ENCODE measurements at places on chromosomes 5 and 9.

- DNase-seq: no peak
Measured at GRCh38 chr9:91374939-91375338, 13.2 kb upstream of the AUH start.

GRCh38 chr5:120818128-120818527 is 354.0 kb downstream of the PRR16 start:
- peak; percentile 18 for DNase-seq

GRCh38 chr5:117889596-117889995 is 1098.8 kb downstream of the DTWD2 start:
- DNase-seq: no peak

DNA sequence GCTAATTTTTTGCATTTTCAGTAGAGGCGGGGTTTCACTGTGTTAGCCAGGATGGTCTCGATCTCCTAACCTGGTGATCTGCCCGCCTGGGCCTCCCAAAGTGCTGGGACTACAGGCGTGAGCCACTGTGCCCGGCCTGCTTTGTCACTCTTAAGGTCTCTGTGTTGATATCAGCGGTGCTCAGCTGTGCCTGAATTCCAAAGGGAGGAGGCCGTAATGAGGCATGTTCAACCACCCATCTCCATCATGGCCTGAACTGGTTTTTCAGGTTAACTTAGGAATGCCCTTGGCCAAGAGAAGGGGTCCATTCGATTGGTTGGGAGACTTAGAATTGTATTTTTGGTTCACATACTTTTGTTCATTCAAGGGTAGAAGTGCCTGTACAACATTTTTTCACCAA is 22.0 kb downstream of the HSD17B3 start:
- peak; percentile 47 for DNase-seq

GRCh38 chr9:120411862-120412424 is 168.0 kb downstream of the CDK5RAP2 start:
- DNase-seq: no peak

DNA sequence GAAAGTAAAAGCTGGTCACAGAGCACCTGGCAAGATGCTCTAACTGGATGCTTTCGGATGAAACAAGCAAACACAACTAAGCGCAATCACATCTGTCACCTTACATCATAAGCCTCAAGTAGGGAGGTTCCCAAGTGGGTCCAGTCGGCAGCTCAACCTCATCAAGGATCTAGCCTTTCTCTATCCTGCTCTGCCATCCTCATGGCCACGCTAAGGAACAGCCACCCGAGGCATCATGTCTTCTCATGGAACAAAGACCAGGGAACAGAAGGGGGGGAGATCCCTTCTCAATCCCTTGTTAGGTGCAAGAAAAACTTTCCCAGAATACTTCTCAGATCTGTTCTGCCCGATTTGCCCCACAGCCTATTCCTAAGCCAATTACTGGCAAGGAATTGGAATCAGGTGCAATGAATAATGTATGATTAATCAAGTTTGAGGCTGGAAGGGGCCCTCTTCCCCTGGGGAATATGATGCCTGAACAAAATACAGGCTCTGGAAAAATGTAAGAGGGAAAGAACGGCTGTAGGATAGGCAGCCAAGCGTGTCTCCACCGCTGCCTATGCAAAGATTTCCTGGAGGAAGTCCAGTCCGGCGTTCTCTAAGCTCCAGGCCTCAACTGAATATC is 1.3 kb upstream of the HABP4 start:
- DNase-seq: no peak

DNA sequence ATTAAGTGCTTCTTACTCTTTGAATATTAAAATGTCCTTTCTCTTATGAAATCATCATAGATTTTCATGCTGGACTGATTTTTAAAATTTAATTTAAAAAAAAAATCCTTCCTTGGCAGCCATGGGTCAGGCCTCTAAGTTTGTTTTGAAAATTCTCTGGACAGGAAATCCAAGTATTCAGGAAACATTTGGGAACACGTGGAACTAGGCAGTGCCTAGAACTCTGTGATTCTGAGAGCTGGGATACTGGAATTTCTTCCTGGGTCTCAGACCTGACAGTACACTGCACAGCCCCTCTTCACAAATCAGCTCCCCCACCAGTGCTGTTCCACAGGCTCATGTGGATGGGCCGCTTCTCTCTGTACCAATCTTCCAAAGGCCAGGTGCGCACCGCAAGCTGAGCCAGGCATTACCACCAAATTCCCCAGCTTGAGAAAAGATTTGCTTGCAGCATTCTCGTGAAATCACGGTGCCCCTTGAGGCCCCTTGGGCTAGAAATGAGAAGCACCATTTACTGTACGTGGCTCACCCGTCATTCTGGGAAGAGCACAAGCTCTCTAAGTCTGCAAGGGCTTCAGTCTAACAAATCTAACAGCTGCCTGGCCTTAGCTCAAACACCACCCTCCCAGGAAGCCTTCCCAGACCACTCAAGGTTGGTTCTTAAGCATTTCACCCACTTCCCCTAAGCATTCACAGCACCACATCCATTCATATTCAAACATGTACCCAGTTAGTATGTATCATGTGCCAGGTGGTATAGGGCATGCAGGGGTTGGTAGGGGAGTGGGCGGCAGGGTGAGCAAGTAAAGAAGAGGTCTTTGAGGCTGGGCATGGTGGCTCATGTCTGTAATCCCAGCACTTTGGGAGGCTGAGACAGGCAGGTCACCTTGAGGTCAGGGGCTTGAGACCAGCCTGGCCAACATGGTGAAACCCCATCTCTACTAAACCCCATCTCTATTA is 26.5 kb downstream of the B4GALT1 start:
- no peak for DNase-seq

GRCh38 chr5:68222824-68223354 is 7.3 kb downstream of the PIK3R1 start:
- DNase-seq: no peak

DNA sequence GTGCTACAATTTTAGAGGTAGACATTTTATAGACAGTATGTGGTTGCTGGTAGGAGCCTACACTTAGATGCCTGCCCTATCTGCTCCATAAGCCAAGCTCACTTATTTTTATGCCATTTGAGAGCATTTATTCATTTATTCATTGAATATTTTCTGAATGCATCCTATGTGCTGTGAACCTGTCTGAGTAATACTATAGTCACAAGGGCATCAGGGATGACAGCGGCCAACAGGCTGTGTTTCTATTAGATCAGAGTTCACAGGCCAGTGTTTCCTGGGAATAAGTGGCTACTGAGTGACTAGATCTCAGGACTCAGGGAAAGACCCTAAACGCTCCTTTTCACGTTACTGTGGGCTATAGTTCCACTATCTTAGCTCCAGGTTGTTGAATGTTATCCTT is 235.2 kb upstream of the MSX2 start:
- DNase-seq: no peak

- peak; percentile 84 for DNase-seq
Measured at GRCh38 chr9:92668746-92669526, 995 bp downstream of the IPPK start.

- DNase-seq: no peak
Measured at GRCh38 chr5:40429258-40430100, 250.2 kb upstream of the PTGER4 start.

DNA sequence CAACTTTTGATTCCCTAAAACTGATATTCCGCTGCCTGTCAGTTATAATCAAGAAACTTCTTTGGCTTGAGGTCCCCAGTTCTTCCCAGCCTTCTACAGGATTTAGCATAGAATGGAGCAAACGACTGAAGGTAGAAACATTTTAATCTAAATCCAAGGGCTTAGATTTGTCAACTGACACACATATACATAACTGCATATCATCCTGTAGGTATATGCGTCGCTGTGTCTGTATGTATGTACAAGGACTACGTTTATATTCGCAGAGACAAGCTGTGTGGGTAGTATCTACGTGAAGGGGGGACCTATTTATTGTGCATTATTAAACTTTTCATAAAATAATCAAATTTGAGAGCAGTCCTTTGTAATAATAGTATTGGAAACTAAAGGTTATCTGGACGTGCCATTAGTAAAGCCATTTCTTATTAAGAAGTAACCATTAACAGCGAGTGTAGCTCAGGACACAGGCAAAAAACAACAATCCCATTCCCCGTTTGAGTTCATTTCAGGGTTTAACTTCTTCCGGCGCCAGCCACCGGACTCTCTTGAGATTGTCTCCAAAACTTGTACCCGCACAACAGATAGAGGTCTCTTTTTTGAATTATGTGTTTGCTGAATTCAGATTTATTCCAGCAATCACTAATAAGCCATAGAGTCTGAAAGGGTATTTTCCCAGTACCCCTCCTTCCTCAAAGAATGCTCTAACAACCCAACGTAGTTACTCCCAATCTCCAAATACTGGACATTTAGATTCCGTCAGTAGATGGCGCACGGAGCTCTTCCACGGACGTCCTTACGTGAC is 2.1 kb upstream of the MLLT3 start:
- peak; percentile 78 for DNase-seq

- DNase-seq: peak; percentile 79
Measured at GRCh38 chr9:127897193-127897692, 2.2 kb downstream of the ST6GALNAC6 start.

DNA sequence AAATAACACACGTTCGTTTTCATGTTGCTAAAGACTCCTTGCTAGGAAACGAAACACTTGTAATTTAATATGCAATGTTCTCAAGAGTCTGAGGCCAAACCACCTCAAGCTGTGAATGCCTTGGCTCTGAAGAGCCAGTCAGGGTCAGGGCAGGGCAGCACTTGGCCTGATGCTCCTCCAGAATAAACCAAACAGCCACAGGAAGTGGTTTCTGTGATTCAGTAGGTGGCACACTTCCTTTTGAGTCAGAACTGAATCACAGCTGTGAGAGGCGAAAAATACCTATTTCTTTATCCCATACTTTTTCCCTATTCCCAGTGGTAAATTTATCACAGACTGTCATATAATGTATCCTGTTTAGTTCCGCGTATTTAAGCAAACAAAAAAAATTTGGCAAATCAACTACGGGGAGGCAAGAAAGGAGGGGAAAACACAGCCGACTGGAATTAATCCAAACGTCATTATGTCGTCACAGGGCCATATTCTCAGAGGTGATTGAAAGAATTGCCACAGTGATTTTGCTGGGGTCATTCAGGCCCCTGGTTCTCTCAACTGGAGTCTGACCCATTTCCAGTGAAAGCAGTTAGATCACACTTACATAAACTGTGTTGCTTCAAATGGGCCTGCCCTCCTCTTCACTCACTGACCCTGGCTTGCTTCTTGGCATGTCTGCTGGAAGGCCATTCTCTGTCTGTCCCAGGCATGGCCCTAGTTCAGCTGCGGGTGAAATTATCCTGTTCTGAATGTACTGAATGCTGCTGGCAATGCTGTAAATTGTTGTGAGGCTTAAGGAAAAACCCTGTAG is 71.2 kb downstream of the ARRDC3 start:
- DNase-seq: peak; percentile 57

DNA sequence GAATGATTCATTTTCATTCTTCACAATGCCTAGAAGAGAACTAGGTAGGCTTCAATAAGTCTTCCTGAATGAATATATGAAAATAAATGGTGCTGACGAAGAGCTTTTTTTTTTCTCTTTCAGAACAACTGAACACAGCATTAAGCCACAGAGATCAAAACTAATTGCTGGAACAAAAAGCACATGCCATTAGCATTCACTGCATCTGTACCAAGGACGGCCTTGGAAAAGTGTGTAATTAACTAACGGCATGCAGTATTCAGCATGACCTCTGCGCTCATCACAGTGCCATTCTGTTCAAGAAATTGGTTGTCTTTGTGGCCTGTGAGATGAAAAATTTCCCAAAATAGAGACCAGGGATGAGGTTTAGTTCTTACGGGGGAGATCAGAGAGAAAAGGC is 99.3 kb downstream of the NUDT12 start:
- no peak for DNase-seq

GRCh38 chr9:76619640-76620039 is 144.6 kb upstream of the PCA3 start:
- no peak for DNase-seq

DNA sequence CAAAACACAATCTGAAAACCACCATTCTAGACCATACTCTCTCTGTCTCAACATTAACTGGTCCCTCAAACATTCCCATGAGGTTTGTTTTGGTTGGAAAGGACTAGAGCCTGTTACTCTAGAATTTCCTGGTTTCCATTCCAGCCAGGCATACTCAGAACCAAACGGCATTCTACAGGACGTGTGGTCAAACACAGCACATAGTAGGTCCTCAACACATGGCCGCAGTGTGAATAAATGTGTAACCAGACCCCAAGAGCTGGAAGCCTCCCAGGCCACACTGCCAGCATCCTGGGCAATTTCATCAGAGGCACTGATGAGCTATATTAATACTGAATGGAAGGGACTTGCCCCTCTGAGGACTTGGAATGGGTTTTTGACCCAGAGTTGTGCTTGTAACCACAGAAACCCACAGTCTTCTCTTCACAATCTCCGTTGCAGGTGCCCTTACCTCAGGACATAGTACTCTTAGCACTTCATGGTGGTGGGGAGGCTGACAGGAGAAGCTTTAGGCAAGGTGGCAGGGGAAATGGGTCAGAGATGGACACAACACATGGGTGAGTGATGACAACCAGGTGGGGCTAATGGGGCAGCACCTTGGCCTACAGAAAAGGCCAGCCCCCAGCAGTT is 66.0 kb downstream of the ZNF366 start:
- no peak for DNase-seq

DNA sequence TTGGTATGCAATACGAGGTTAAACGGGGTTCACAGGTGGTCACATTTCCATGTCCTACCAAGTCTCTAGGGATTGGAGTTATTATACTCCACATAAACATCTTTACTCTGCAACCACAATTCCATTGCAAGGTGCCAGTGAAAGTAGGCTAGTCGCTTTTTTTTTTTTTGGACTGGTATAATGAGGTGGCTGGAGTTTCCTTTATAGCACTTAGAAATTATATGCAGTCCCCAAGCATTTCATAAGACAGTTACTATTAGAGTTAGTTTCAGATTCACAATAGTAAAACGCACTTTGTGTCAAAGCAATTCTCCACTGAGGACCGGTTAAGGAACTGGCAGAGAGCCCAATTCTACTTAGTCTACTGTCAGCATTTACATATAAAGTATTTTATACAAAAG is 1.4 kb downstream of the MEF2C start:
- no peak for DNase-seq

- DNase-seq: no peak
Measured at GRCh38 chr5:118723021-118723338, 265.4 kb downstream of the DTWD2 start.

DNA sequence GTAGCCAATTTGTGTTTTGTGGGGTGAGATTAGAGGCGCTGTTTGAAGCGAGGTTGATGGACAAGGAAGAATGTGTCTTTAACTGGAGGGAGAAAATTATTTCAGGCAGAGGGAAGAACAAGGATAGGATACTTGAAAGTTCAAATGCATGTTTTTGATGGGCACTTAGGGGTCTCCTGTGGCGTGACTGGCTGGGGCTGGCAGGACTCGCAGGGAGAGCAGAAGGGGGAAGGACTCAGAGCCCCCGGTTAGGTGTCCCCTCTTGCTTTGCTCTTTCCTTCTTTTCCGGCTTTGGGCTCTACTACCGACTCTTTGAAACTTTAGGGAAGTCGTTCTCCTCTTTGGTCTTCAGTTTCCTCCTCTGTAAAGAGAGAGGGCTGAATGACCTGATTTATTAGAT is 12.1 kb downstream of the GRAMD2B start:
- no peak for DNase-seq

DNA sequence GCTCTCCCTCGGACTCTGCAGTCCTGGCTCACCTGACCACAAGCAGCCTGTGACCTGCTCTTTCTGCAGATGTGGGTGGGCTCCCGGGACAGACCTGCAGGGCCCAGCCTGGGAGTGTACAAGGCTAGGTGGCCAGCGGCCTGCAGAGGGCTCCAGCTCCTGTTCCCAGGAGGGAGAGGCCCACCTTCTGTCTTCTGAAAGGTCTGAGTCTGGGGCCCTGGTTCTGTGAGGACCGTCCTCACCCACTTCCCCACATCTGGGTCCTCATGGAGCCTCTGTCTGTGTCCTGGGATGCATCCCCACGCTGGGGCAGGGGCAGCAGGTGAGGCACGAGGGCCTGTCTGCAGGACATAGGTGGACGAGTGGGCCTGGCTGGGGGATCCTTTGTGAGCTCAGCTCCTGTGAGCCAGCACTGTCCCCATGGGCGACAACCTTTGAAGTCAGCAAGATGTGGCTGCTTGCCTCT is 43.7 kb downstream of the PHF2 start:
- no peak for DNase-seq
